ENCODE measurements at places on chromosomes 4 and X.

- no peak for DNase-seq
Measured at GRCh38 chrX:55714161-55714560, 3.4 kb upstream of the RRAGB start.

DNA sequence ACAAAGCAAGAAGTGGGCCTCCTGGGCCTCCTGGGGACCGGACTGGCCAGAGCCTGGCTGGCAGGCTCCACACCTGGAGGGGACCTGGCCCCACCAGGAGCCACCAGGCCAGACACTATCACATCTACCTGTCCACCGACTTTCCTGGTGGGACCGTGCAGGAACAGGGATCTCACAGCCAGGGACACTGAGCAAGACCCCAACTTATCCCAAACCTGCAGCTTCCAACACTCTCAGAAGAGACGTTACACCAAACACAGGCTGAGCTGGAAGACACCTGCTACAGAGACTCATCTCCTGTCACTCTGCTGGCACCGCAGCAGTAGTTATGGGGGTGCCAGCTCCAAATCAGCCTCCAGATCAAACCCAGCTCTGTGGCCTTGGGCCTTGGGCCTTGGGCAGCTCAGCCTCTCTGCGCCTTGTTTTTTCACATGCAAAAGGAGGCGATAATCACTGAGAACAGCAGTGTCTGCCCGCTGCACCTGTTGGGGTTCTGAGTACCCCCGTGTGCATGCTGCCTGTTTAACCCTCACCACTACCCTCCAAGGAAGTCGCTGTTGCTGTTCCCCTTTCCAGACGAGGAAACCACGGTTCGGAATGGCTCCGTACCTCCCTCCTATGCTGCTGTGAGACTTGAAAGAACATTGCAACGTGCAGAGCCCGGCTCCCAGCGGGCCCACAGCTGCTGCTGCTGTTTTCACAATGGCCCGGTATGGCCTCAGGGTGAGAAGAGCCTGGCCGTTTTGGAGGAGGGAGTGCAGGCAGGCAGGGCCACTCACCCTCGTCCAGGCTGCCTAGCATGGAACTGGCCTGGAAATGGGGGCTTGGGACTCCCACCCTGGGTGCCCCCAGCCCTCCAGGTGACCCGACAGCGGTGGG is 69.6 kb downstream of the ADRA2C start:
- no peak for DNase-seq

DNA sequence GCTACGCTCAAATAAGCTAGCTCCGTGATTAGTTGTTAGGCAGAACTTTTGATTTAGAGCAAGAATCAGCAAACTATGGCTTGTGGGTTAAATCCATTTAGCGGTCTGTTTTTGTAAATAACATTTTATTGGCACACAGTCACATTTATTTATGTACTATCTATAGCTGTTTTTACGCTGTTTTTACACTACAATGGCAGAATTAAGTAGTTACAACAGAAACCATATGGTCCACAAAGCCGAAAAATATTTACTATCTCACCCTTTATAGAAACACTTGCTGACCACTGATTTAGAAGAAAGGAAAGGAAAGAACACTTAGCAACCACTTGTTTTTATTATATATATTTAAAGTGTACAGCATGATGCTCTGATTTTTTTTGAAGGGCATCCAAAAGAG is 41.1 kb downstream of the THOC2 start:
- no peak for DNase-seq

- DNase-seq, result no peak
Measured at GRCh38 chrX:42366181-42366580, 411.8 kb downstream of the PPP1R2C start.

GRCh38 chrX:9847071-9847470 is 60.8 kb downstream of the SHROOM2 start:
- DNase-seq, result no peak

- DNase-seq, result no peak
Measured at GRCh38 chr4:164508771-164509170, 245.2 kb upstream of the SMIM31 start.
